H4 (cell line): ENCODE measurements at places on chromosomes 13 and 19.

- DNase-seq = peak; percentile 83
These were observed 3.6 kb upstream of the KCNN4 start for GRCh38 chr19:43784241-43784980.

GRCh38 chr13:65540175-65540574 is 1690.0 kb downstream of the PCDH9 start:
- DNase-seq = no peak

DNA sequence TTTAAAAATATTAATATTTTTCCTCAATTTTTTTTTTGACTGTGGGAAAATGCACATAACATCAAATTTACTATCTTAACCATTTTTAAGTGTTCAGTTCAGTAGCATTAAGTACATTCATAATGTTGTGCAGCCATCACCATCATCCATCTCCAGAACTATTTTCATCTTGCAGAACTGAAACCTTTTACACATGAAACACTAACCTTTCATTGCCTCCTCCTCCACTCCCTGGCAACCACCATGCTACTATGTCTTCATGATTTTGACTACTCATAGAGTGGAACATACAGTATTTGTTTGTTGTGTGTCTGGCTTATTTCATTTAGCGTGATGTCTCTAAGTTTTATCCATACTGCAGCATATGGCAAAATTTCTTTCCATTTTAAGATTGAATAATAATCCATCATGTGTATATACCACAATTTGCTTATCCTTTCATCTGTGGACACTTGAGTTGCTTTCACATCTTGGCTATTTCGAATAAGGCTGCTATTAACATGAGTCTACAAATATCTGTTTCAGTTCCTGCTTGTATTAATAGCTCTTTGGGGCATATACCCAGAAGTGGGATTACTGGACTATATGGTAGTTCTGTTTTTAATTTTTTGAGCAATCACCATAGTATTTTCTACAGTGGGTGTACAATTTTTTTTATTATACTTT is 376.4 kb downstream of the MTUS2 start:
- DNase-seq = no peak

GRCh38 chr13:99495466-99496183 is 5.6 kb upstream of the TM9SF2 start:
- DNase-seq = no peak

- DNase-seq = no peak
These were observed 130.1 kb upstream of the ZNF91 start for GRCh38 chr19:23525276-23525852.

GRCh38 chr13:91168386-91168711 is 179.1 kb upstream of the MIR17HG start:
- no peak for DNase-seq

DNA sequence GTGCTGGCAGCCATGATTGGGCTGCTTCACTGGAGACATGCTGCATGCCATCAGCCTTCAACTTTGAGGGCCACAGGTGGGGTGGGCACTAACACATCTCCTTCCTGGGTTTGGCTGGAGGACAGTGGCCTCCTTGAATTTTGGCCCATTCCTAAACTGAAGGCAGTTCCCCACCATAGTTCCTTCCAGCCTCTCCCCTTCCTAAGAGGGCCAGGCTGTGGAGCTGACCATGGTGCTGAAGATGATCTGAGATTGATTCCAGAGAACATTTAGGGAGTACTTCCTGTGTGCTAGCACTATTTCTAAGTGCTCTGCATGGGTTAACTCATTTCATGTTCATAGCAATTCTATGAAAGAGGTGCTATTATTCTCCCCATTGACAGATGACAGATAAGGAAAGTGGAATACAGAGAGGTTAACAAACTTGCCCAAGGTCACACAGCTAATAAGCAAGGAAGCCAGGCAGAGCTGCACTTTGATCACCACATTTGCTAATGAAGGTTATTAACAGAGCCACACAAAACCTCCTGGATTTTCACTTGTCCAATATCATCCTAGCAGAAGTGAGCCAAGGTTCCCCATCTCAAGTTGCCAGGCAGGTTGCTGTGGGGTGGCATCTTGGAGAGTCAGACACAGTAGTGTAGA is 175.3 kb downstream of the ZIC5 start:
- DNase-seq = peak; percentile 9

DNA sequence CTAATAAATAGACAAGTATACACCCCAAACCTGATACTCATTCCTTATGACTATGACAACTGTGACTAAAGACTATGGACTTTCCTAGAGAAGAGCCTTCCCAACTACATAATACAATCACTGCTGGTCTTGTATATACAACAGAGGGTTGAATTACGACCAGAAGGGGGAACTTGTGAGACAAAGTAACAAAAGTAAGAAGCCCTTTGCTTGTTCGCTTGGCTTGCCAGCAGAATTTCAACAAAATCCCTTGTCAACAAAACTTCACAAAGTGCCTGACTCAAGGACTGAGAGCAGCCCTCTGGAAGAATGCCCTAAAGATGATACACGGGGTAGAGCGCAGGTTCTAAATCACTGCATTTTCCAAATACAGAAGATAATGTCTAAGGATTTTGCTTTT is 99.4 kb downstream of the WASF3 start:
- peak; percentile 16 for DNase-seq

GRCh38 chr19:14369399-14370168 is 11.7 kb upstream of the ADGRE5 start:
- DNase-seq = no peak

- DNase-seq = peak; percentile 2
These were observed 64.3 kb downstream of the SPRY2 start for GRCh38 chr13:80276371-80277289.

DNA sequence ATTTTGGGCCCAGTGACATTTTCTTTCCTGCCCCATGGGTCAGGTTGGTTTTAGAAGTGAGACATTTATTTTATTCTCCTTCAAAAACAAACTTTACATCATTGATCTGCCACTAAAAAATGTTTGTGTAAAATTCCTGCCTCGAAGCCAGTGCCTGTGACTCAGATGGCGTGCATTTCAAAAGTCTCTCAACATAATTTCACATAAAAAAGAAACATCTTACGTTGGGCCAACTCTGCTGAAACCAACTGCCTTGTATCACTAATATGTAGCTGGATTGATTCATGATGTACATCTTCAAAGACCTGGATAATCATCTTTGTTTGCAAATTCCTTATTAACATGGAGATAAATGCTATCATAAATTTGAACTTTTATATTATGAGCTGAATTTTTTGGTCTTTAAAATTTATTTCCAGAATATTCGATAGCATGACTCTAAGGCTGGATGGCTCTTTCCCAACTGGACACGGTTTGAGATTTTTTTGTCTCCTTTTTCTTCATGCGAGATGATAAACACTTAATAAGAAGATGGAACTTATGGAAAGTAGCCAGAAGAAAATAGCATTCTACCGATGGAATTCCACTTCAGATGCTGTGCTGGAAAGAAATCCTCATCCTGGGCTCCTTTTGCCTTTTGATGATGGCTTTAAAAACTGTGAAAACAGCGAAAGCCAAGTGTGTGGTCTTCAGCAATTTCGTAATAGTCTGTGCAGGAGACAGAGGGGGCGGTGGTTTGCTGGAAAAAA is 420.5 kb downstream of the FGF9 start:
- no peak for DNase-seq

DNA sequence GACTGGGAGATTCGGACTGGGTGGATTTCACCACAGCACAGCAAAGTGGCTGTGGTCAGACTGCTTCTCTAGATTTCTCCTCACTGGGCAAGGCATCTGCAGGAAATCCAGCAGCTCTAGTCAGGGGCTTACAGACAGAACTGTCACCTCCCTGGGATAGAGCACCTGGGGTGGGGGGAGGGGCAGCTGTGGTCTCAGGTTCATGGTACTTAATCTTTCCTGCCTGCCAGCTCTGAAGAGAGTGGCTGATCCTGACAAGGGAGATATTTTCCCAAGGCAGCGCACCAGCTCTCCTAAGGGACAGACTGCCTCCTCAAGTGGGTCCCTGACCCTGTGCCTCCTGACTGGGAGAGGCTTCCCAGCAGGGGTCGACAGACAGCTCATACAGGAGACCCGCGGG is 212.8 kb upstream of the KLF12 start:
- DNase-seq = no peak

DNA sequence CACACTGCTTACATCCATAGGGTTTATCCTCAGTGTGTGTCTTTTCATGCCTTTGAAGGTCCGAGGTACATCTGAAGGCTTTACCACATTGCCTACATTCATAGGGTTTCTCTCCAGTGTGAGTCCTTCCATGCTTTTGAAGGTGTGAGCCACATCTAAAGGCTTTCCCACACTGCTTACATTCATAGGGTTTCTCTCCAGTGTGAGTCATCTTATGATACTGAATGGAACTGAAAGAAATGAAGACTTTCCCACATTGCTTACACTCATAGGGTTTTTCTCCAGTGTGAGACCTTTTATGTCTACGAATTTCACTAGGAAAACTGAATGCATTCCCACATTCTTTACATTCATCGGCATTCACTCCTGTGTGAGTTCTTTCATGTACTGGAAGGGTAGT is 7.1 kb downstream of the ZNF20 start:
- no peak for DNase-seq

DNA sequence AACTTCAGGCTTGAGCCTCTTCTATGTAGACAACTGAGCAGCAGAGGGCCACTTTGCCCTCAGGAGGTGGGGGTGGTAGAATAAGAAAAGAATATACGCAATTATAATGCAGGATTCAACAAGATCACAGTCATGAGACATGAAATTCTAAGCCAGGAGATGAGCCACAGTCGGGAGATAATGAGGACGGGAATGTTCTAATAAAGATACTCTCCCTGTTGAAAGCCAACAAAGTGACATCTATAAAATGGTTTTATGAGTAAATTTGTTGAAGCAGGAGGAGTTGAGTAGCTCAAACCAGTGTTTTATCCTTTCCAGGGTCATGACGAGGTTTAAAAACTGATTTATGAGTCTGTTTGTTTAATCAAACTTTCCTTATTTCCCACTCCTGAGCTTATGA is 152.0 kb upstream of the SERP2 start:
- no peak for DNase-seq

DNA sequence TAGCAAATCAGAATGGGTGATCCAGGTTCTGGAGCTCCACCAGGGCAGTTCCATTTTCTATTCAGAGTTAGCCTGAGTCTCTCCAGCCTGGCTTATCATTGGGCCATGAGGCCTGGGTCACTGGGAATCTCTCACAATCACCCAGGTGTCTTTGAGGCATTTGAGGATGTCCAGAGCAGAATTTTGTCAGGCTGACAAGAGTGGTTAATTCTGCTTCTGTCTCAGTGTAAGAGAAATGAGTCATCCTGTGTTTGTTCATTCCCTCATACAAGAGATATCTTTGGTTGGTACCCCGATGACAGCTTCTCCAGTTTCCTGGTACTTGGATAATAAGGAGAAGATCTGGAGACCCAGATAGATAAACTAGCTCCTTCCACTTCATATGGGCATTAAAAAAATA is 10.4 kb downstream of the ZNF93 start:
- DNase-seq = no peak

GRCh38 chr13:30409886-30410704 is 12.2 kb upstream of the UBE2L5 start:
- peak; percentile 19 for DNase-seq

- no peak for DNase-seq
These were observed 2.5 kb downstream of the PALM start for GRCh38 chr19:711254-711653.

DNA sequence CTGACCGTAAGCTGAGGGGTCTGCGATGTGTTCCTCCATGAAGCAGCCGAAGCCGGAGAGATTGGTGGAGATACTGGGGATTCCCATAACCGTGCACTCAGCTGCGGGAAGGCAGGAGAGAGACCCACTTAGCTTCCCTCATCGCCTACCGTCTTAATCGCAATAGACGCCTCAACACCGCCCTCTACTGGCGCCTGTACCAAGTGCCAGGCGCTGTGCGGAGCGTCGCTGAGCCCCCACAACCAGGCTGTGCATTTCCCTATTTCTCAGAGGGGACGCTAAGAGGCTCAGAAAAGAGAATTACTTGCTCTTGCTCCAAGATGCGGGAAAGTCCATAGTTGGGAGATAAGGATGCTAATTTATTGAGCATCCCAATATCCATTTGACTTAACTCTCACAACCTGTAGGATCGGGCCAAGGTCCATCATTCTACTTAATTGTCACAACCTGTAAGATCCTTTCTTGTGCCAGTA is 5.8 kb downstream of the FTL start:
- DNase-seq = peak; percentile 74

DNA sequence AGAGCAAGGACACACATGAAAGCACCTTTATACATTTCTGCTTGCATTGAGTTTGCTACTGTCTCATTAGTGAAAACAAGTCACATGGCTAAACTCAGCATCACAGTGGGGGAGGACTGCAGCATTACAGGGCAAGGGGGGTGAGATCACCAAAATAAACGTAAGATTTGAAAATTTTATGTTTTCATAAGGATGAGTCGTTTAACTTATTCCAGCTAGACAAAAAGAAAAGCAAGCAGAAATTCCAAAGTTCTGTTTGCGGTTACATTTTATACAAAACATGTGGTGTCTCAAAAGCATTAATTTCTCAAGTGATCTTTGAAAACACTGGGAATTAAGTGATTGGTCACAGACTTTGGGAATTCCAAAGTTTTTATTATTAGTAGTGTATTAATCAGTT is 261.4 kb upstream of the RXFP2 start:
- DNase-seq = no peak

- no peak for DNase-seq
These were observed 7.7 kb downstream of the C2CD4C start for GRCh38 chr19:400976-401865.

DNA sequence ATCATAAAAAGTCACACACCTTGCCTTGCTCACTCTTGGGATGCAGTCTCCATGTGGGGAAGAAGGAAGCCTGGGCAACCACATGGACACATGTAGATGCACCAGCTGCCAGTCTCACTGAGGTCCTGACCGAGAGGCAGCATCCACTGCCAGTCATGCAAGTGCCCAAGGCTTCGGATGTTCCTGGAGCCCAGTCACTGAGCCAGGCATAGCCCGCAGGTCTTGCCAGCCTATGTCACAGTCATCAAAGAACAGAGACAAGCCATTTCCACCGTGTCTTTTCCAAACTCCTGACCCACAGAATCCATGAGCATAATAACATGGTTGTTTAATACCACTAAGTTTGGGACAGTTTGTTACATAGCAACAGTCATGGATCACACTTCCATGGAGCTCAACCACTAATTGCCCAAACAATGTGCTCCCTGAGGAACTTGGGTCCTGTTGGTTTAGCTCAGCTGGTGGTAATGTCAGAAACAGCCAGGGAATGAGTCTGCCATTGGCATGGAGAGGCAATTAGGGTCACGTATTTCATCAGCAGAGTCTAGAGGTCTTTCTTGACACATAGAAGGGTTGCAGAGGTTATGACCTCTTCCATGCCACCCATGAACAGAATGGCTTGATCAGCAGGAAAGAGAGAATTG is 21.5 kb downstream of the STARD13 start:
- no peak for DNase-seq

DNA sequence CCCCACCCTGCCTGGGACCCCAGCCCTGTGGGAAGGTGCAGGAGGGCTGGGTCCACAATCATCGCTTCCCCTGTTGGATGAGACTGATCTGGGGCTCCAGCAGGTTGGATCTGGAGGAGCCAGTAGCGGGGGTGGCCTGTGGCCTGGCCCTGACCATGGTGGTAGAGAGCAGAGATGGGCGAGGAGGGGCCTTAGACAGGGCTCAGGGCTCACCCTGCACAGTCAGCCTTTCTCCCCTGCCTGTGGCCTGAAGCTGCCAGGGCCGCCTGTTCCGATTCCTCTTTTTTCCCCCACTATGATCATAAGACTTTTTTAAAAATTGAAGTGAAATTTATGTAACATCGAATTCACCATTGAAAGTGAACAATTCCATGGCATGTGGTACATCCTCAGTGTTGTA is 18.2 kb downstream of the SIN3B start:
- DNase-seq = no peak

GRCh38 chr13:104837756-104838155 is 1697.7 kb downstream of the EFNB2 start:
- no peak for DNase-seq
